CMK (cell line): ENCODE measurements at places on chromosomes 5 and 9.

- DNase-seq, result no peak
These were observed 78.6 kb downstream of the ANXA1 start for GRCh38 chr9:73230251-73230650.

GRCh38 chr5:172150514-172151425 is 37.3 kb downstream of the STK10 start:
- DNase-seq, result peak; percentile 71

DNA sequence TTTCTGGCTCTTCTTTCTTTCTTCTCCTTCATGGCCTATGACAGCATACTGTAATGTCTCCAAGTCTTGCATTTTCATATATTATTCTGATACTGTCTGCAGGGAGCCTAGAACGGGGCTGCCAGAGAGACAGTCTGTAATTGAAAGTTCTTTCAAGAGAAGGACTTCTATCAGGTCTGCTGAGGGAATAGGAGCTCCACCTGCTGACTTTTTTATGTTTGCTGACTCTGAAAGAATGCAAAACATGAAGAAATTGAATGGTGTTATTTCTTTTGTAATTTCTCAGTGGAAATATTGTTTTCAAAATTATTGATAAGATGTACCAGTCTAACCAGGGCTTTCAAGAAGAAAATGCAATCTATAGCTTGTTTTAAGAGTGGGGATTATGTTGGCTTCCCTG is 121.9 kb upstream of the RFX3 start:
- DNase-seq, result no peak

- DNase-seq, result no peak
These were observed 66.7 kb downstream of the WDR41 start for GRCh38 chr5:77425420-77425819.

DNA sequence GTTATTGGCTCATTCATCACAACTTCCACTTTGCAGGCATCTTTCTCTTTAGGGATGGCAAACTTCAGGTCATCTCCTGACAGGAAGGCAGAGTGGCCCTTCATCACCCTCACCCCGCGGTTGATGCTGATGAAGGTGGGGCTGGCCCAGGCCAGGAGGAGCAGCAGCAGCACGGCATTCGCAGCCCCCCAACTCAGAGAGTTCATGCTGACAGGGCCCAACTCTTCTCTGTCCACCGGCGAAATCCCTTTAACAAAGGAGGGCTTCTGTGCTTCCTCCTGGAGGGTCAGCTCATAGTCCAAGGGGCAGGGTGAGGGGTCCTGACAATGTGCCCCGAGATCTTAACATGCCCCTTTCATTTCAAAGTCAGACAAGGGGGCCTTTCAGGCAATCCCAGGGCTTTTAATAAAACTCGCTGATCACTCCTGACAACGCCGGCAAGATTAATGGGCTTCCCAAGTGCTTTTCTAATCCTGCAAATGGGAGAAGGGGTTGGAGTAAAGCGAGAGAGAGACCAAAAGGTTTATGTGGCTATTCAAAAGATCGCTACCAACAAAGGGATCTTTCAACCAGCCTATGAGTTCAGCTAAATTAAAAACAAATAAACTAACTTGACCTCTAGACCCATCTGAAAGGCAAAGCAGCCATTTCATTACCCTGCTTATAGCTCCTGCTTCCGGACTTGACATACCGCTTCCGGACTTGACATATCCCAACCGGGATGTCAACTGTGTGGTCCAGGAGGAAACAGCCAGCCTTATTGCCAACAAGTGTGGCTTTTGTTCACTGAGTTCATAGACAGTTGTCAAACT is 41.2 kb downstream of the FREM1 start:
- no peak for DNase-seq

DNA sequence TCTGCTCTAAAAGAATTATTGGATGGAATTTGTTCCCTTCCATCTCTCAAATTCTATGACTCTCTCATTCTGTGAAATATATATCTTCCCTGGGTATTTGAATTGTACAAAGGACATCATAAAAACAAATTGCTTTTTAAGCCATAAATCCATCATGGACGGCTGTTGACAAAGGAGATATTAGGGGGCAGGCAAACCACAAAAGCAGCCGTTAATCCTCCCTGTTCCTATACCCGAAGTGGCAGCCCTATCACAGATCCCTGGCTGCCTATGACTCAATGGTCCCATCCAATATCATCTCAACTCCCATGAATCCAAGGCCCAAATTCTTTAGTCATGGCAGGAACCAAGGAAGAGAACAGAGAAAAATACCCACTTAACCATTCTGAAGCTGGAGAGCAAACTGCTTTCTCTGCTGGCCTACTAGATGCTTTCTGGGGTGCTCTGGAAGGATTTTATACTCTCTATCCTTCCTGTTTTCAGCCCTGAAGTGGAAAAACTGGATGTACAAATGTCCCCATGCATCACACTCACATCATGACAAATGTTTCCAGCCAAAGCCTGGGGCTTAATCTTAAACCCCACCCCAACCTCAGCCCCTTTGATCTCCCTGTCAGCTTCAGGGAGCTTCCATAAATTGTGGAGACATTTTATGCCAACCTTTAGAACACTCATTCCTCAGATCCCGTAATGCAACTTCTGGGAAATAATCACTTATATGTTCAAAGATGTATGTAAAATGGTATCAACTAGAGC is 59.5 kb downstream of the FAM114A2 start:
- no peak for DNase-seq

GRCh38 chr5:115430374-115430773 is 114.2 kb downstream of the FEM1C start:
- DNase-seq, result no peak
